Renal cortex interstitium (tissue), 15 donors: ENCODE measurements at places on chromosomes 13 and 19. TPM values are rescaled to one million over a fixed set of nuclear protein-coding genes. Genes with fewer than 3 reads are reported as not detected.

DNA sequence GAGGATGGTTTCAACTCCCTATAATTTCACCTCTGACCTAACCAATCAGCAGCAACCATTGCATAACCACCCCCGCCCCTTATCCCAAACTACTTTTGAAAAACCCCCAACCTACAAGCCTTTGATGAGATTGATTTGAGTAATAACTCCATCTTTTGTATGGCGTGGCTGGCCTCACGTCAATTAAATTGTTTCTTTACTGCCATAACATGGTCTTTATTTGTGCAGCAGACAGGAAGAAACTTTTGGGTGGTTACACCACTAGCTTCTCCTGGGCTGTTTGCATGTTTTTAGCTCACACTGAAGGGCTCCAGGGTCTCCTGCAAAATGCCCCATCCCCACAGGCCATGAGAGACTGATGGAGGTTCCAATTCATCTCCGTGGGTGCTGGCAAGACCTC is 34.0 kb upstream of the PEG3 start:
- DNase-seq, result no peak

ZNF492 gene
- polyA plus RNA-seq, result 2.6 TPM

BORCS8 gene
- polyA plus RNA-seq, result 14.8 TPM

- no peak for DNase-seq
Measured at GRCh38 chr19:1264801-1265614, 4.1 kb upstream of the CIRBP start.

ZNF562 gene
- polyA plus RNA-seq, result 25.7 TPM

DNA sequence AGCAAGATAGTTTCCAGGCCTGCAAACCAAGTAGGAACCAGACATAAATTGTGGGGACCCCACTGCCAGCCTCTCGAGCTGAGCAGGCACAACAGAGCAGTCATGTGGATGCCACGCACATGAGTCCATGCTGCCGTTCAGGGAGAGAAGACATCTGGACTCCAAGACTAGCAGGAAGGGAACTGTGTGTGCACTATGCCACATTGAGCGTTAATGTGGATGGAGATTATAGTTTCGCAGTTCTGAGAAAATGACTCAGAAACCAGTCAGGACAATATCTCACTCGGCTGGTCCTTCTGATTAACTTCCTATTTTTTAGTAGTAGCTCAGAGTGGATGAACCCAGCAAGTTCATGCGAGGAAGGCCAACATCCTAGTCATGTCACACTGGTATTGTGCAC is 124.9 kb downstream of the CRYL1 start:
- DNase-seq, result no peak

SMIM44 gene
- polyA plus RNA-seq, result not detected

DNA sequence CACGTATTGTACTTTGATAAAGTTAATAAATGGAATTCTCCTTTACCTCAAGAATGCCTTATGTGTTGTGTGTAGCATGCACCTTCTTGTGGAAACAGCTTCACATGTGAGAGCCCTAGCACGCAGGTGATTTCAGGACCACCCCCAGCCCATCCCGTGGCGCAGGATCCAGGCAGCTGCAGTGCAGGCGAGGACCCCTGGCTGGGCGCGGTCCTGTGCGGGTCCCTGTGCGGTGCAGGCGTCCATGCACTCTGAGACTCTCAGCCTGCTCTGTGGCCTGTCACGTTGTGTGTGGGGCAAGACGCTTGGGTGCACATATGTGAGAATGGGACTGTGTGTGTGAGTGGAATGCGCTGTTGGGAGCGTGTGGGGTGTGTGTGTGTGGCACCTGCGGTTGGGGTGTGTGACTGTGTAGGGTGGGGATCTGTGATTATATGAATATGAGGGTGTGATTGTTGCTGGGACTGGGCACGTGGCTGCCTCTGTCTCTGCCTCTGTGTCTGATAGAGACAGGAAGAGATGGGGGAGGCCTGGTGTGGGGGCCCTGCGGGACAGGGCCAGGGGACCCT is 30.8 kb downstream of the WTIP start:
- no peak for DNase-seq

IRGC gene
- polyA plus RNA-seq, result not detected

GRCh38 chr13:44400736-44401135 is 27.1 kb downstream of the SERP2 start:
- DNase-seq, result no peak

- no peak for DNase-seq
Measured at GRCh38 chr19:7655581-7655980, 13.3 kb upstream of the RETN start.

GRCh38 chr13:35649162-35649561 is 172.7 kb upstream of the MAB21L1 start:
- DNase-seq, result no peak
